ENCODE measurements at places on chromosomes 7 and 10. TPM values are rescaled to one million over a fixed set of nuclear protein-coding genes. Genes with fewer than 3 reads are reported as not detected.

The STAMBPL1 gene
- 2.3 TPM for total RNA-seq

The C10orf67 gene
- not detected for total RNA-seq

The FFAR4 gene
- not detected for total RNA-seq

The RBM20 gene
- total RNA-seq: 0.15 TPM

The SFRP5 gene
- 1.9 TPM for total RNA-seq

The C10orf105 gene
- 0.18 TPM for total RNA-seq

The AKR1B15 gene
- not detected for total RNA-seq

- no peak for DNase-seq
Measured at GRCh38 chr7:132354527-132354926, 221.7 kb downstream of the PLXNA4 start.

- DNase-seq: no peak
Measured at GRCh38 chr7:141820067-141820466, 21.2 kb downstream of the PRSS37 start.

DNA sequence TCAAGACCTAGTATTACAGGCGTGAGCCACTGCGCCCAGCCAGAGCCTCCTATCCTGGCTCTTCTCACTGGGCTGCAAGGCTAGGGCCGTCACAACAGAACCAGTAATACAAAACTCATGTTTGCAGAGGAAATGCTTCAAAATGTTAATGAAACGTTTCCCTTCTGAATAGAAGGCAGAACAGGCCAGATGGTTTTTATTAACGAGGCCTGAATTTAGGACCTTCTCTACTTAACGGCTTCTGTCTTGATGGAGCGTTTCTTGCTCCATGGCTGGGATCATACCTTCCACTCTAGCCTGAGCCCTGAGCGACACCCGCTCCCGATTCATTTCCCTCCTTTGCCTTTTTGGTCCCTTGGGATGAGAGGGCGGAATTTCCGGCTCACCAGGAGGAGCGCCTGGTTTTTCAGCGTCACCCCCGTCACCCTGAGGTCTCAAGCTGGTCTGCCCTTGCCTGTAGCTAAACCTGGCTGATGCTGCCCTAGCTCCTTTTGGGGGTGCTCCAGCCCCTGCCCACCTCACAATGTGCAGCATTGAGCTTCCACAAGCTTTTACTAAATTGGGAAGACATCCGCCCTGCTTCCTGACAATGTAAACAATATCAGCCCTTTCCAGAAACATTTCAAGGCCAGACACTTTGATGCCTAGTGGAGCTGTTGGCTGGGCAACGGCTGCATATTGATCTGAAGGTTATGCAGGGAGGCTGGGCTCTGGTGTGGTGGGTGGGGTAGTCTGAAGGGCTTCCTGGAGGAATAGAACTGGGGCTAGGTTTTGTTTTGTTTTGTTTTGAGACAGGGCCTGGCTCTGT, 5.2 kb downstream of the CLIP2 start:
- DNase-seq: peak; percentile 56

DNA sequence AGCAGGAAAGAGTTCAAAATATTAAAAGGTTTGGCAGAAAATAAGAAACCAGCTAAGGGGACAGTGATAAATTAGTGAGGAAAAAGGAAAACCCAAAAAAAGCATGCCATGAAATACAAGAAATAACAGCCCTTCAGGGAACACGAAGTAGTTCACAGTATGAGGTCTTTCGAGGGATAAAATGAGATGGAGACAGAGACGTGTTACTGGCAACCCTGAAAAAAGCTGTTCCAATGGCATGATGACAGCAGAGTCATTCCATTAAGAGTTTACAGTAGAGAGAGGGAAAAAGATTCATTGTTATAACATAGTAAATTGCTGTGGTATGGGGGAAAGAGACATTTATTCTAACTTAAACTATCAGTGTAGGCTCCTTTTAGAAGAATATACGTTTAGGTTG, 391.2 kb downstream of the ANKRD7 start:
- DNase-seq: no peak

DNA sequence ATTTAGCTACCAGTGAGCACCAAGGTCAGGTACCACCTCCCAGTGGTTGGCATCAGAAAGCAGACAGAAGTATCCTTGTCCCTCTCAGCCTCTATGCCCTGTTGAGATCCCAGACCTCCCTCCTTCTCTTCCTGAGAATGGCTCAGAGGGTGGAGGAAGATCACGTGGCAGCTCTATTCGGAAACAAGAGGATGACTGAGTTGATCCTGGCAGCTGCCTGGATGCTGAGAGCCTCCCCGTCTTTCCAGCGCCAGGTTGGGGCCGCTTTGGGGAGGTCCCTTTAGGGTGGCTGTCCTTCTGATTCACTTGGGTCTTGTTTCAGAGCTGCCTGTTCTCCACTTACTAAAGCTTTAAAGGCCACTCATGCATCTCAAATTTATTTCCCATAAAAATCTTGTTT, 36.9 kb upstream of the NPFFR1 start:
- no peak for DNase-seq

GRCh38 chr7:101657171-101657570, 28.1 kb upstream of the MYL10 start:
- no peak for DNase-seq

DNA sequence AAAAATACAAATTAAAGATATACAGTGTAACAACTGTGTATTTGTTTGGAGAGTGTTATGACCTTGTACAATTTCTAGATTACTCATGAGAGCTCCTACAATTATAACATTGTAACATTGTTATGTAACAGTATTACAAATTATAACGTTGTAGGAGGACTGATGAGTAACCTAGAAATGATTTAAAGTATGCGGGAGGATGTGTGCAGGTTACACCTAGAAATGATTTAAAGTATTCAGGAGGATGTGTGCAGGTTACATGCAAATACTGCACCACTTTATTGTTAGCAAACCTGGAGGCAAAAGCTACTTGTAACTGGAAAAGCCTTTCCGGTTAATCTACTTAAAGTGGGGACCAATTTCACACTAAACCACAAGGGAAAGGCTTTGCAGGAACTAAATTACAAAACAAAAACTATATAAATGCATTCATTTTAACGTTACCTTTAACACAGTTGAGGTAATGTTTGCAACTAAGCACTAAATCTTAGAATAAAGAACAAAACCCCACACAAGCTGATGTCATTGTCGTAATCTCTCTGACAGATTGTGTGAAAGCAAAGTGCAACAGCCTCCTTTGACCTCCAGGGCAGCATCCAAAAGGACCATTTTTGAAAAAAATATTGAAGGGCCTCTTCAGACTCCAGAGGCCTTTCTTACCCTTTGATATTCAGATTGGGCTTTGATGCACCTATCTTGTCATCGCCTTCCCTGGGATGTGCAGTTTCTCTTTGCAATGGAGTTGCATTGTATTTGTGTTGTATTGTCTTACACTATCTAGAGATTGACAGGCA, 522.1 kb upstream of the FOXK1 start:
- DNase-seq: no peak

- no peak for DNase-seq
Measured at GRCh38 chr10:45673074-45673648, 589 bp upstream of the ZFAND4 start.

DNA sequence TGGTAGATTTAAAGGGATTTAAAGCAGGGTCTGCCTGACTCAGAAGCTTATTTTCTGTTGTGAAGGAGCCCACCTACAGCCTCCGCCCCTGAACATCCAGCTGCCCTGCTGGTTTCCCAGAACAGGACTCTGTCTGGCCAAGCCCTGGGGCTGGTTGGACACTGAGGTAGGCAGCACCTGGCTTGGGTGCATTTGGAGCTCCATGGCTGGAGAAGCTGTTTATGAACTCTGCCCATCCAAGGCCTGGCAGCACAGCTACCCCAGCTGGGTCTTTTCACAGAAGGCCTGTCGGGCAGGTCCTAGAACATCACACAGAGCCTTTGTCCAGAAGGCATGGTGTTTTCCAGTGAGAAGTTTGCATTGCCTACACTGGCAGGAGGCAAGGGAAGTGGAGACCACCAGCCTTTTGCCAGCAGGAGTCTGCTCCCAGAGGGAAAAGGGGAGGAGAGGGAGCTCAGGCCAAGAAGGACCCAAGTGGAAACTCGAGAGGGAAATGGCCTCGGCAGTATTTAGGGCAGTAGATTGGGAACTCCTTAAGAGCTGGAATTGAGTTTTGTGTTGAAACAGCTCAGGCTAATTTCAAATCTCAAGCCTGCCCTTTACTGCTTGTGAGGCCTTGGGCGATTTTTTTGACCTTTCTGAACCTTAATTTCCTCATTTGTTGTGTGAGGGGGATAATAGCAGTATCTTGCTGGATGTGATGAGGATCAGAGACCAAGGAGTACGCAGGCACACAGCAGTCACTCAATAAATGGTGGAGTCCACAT, 12.3 kb upstream of the PDCD4 start:
- DNase-seq: no peak

DNA sequence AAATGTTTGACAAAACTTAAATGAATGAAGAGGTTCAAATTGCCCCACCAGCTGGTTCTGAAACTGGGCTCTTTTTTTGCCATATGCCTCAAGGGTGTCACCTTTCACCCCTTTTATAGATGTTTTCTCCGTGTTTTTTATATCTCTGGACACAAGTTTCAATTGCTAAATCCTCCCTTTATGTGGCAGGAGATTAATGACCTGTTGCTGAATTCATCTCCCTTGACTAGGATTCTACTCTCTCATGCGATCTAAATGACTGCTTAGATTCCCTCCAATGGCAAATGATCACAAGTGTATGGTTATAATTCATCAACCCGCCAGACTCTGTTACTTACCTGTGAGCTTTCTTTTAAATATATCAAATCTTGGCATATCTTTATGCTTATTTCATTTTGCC, 677.0 kb upstream of the POT1 start:
- DNase-seq: no peak

DNA sequence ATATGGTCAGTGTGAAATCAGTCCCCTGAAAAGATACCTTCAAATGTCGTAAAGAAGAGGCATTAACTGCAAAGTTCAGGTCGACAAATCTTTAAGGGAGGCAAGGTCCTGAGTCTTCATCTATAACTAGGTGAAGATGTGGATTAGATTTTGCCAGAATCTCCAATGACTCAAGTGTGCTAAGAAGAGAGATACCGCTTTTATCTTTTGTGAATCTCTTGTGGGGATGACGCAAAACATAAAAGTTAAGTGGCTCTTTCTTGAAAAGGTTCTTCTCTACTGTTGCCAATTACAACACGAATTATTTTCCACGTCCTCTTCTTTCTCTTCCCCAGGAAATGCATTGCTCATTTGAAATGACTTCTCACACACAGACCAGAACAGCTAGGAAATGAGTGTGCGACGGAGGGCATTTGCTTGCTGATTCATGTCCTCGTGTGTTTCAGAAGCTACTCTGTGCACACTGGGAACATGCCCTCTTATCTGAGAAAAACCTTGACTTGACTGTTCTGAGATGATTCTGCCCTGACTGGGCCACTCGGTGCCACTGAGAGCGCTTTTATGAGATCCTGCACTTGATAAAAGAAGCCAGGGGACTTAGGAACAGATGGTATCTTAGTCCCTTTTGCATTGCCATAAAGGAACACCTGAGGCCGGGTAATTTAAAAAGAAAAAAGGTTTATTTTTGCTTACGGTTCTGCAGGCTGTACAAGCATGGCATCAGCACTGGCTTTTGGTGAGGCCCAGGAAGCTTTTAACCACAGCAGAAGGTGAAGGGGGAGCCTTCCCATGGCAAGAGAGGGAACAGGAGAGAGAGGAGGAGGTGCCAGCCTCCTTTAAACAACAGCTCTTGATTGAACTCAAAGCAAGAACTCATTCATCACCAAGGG, 169.5 kb upstream of the PFKP start:
- no peak for DNase-seq

DNA sequence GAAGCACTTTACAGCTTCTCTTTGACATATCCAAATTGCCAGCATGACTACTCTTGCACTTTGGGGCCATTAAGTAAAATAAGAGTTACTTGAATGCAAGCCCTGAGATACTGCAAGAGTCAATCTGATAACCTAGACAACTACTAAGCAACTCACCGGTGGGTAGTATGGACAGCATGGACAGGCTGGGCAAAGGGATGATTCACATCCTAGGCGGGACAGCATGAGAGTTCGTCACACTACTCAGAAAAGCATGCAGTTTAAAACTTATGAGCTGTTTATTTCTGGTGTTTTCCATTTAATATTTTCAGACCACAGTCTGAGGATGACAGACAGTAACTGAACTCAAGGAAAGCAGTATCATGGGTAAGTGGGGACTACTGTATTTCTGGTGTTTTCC, 84.0 kb downstream of the ORC5 start:
- DNase-seq: no peak

GRCh38 chr10:132882069-132882951, 60.1 kb downstream of the CFAP46 start:
- no peak for DNase-seq

GRCh38 chr10:98246911-98247805, 20.8 kb downstream of the LOXL4 start:
- no peak for DNase-seq

DNA sequence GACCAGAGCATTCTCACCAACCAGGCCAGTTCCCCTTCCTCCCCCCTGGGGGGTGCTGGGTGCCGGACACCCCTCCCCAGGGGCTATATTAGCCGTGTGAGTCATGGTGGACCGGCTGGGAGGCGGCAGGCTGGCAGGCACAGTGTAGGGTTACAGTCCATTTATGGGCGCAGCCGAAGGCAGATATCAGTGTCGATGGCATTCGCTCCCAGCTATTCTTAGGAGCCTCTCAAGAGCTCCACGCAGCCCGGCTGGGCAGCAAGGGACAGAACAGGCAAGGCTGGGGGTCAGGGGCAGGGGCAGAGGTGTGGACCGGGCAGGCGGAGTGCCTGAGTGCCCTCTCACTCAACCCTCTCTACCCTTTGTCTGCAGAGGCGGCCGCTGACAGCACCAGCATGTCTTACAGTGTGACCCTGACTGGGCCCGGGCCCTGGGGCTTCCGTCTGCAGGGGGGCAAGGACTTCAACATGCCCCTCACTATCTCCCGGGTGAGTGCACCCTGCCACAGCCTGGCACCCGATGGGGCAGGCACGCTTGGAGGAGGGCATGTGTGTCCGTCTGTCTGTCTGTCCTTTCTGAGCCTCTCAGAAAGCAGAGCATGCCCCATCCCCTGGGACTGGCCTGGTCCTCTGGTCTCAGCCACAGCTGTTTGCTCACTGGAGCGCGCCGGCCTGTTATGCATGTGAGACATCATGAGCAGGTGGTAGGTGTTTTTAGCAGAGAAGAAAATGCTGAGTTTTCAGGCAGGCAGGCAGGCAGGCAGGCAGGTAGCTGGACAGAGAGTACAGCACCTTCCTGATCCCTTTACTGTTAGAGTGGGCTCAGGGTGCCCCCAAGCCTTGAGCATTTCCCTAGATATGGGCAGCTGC, at the start of gene LDB3:
LDB3 (plus strand) TSS at position 215 of the 869 bp plus-strand sequence; CDS start at position 396, 181 bp downstream.
- DNase-seq: peak; percentile 73

DNA sequence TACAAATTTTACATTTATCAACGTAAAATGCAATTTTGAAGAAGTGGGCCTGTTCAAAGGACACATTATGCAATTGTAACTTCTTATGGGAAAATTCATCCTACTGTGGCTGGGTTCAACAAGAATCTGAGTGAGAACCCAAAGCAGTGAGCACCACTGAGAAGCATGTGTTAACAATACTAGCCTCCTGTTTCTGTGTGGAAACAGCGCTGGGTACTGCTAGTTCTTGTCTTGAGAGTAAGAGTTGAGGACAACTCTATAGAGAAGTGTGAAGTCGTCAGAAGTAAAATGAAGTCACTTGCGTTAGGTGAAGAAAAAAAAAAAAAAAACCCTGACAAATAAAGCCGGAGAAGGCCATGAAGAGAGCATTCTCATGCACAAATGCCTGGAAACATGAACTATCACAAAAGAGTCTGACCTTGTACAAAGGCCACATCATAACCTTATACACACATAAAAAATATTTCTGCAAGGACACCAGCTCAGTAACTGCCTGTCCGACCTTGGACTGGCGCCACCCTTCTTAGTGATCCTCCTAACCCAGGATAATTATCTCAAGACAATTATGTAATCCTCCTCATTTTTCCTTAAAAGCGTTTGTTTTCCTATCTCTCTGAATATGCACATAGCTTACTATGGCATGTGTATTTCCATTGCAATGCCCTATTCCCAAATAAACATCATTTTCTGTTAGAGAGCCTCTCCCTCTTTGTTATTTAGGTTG, 554.9 kb downstream of the HTR7 start:
- no peak for DNase-seq
